ENCODE measurements at places on chromosomes 2 and 18.

DNA sequence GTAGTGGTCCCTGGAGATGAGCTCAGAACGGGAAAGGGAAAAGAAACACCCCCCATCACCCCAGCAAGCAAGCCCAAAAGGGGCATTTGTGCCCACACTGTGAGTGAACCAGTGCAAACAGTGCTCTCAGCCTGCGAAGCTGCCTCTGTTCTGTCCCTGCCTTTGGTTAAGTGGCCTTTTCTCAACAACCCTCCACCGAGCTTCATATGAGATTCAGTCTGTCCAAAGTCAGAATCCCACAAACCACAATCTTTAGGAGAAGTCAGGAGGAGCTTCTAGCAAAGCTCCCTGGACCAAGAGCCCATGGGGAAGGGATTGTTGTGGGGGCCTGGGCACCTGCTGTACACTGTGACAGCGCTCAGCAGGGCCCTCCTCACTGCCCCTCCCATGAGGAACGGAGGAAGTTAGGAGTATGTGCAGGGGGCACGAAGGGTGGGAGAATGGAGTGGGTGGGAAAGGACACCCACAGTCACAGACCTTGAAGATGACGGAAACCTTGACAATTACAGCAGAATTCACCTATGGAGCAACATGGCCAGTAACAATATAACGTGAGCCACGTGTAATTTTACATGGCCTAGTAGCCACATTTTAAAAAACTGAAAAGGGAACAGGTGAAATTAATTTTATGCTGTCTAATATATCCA, 119.5 kb downstream of the SMAD7 start:
- no peak for DNase-seq

DNA sequence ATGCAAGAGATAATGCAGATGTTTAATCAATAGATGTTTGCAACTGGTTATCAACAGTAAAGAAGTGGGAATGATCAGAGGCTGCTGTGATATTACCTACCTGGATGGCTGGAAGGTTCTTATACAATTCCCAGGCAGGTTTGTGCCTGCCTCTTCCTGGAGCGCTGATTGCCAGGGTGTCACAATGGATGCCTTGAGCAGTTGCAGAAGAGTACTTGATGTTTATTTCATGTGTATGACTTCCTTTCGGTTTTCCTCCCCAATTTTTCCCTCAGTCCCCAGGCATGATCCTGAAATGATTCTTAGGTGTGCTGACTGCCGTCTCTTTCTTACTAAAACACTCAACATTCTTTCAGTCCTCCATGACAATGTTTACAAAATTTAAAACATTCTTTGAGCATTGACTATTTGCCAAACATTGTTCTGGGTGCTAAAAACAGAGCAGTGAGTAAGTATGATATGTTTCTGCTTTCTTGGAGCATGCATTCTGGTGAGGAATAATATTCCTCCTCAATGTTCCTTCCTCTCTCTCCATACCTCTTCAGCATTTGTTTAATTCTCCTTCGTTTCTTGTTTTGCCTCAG, 416.6 kb upstream of the TRIB2 start:
- no peak for DNase-seq

- no peak for DNase-seq
Observed at GRCh38 chr18:471716-472115, 28.8 kb downstream of the COLEC12 start.

DNA sequence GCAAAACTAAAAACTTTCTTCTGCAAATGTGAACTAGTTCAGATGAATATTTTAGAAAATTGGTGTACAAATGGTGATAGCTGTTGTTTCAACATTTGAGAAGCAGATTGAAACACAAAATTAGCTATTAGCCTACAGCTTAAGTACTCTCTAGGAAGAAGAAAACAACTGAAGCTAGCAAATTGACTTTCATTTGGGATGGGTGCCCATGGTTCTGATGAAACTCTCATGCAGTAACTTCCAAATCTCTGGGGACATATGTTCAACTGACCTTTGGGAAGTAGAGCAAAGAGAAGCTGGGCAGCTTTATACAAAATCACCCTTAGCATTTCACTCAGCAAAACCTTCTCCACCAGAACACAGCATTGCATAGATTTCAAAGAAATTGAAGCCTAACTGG, 119.0 kb downstream of the GALNT13 start:
- no peak for DNase-seq

DNA sequence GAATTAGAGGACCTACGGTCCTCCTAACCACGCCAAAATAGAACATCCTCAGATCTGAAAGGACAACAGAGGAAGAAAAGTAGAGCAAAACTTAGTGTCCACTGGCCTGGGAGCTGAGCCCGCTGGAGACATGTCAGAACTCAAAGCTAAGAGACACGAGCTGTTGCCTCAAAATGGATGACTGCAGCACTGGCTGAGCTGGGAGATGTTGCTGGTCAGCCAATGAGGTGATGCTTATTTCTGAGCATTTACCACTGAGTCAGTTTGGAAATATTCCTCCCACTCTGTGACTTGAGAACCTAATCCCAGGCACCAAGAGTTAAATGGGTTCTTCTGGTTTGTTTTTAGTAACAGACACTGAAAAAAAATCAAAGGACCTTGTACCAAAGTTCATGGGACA, 32.6 kb downstream of the FBXO15 start:
- no peak for DNase-seq

DNA sequence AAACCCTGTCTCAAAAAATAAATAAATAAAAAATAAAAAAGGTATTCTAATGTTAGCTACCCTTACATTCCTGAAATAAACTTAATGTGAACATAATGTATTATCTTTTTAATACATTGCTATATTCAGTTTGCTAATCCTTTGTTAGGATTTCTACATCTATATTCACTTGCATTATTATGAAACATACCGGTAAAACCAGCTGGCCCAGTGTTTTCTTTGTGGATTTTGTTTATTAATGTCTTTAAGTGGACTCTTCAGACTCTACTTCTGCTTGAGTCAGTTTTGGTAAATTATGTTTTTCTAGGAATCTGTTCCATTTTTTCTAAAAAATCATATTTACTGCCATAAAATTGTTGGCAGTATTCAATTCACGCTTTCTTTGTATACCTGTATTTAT, 34.5 kb downstream of the PTPN2 start:
- DNase-seq, result no peak

- no peak for DNase-seq
Observed at GRCh38 chr2:46562451-46562840, 83.1 kb downstream of the TMEM247 start.

- no peak for DNase-seq
Observed at GRCh38 chr2:195489101-195489500, 167.9 kb upstream of the SLC39A10 start.

DNA sequence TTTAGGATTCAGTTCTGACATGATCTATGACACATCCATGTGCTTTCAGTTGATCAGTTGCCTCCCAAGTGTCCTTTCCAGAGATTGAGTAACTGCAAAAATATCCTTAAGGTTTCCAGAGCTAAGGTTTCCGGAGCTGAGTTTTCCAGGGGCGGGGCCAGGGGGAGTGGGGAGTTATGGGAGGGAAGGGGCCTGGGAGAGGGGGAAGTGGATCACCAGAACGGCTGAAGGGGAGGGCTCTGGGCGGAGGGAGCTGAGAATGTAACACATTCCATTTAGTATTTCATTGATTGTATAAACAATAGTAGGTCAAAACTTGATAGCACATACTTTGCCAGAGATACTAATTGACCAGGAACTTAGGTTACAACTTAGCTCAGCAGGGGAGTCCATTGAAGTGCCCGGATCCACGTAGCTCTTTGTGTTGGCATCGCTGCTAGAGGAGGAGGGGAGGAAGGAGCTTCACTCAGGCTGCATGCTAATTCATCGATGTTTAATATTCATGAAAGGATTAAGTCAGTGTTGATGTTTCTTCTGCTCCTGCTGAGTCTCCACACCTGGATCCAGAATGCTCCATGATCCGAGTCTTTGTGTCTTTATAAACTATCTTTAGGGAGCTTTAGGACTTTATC, 289.8 kb downstream of the ALPK2 start:
- no peak for DNase-seq

- DNase-seq, result no peak
Observed at GRCh38 chr2:15835991-15836688, 104.2 kb upstream of the MYCN start.

- DNase-seq, result no peak
Observed at GRCh38 chr18:46374850-46375249, 270.7 kb downstream of the HAUS1 start.
